ENCODE measurements at places on chromosomes 7 and 10.

DNA sequence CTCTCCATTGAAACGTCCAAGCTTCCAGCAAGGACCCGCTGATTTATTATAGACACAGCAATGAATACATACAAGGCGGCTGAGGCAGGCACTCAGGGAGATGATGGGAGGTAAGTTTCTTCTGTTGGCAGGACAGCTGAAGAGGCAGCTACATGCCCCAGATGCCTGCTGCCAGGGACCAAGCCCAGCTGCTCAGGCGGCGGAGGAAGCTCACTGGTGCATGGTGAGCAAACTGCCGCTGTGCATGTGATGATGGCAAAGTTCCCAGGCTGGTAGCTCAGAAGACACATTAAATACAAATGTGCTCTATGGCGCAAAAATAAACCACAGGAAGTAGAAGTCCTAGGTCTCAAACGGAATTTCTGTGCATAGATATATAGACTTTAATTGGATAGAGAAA is 2.3 kb downstream of the DNTT start:
- DNase-seq: no peak

DNA sequence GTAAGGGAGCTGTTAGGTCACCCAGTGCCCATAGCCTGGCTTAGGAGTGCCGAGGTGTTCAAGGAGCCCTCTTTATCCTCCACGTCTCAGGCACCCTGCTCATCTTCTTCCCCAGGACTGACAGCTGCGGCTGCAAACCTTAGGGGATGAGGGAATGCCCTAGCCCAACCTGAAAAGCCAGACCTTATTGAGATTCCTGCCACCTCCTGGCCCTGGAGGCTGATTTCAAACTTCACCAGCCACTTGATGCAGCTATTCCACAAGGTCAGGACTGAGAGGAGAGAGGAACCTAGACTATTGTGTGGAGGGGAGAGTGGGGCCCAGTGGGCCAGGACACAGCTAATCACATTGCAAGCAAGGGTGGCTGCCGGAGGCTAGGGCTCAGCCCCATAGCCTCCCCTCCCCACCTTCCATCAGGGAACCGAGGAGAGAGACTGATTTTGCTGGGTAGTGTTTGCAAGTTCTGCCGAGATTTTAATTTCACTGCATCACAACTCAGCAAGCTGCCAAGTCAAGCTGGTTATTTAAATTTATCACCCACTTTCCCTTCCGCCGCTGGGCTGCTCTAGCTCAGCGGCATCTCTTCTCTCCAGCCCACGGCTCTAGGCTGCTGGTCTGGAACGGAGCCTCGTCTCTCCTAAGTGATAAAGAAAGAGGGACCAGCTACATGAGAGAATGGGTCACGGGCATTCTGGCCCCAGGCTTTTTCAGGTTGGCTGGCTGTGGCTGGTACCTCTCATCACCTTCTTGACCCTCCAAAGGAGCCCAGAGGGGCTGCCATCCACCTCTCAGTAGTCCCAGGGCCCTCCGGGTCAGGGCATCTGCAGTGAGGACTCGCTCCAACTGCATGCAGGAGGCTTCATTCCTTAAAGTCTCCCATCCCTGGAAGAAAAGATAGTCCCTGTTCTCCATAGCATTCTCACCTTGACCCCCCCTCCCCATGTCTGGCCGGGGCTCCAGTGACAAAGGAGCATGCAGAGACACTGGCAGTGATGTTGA is 66.7 kb downstream of the PAX2 start:
- DNase-seq: no peak

- DNase-seq: no peak
These were observed 10.4 kb downstream of the NXPH1 start for GRCh38 chr7:8443576-8444467.

GRCh38 chr7:111229181-111229740 is 138.3 kb downstream of the LRRN3 start:
- DNase-seq: no peak

DNA sequence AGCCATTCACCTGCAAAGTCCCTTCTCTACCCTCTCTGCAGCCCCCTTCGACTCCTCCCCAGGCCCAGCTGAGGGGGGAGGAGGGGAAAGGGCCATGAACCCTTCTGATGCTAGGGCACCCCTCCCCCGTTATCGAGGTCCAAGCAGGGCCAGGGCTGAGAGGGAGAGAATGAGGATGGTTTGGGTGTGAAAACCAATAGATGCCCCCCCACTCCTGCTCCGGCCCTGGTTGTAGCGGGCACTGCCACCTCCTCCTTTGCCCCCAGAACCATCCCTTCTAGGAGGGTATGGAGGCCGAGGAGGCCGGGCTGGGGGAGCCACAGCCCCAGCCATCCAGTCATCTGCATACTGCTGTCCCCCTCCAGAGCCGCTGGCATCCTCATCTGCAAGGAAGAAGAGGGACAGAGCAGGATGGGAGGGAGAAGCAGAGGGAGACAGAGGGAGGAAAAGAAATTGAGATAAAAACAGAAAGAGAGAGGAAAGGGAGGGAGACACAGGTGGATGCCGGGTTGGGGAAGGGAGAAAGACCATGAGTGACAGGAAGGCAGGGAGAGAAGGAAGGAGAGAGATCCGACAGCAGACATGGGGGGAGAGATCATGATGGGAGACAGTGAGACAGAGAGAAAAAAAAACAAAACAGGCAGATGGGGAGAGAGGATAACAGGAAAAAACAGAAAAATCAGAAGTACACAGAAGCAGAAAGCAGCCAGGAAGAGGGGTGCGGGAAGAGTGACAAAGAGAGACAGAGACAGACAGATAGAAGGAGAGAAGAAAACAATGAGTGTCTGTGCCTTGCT is 1.9 kb upstream of the GAL3ST4 start:
- no peak for DNase-seq

DNA sequence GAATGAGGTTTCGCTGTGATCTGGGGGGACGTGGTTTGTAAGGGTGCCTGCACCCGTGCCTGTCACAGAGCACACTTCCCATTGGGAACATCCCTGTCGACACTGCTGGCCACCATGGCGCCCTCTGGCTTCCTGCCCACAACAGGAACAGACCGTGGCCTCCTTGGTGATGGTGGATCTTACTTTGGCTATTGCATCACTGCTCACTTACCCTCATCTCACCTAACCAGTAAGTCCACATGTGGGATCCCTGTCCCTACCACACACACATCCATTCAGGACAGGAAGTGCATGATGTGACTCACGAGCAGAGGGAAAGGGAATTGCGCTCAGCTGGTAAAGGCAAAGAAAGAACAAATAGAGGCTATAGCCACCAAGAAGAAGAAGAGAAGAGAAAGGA is 26.2 kb upstream of the SEC61G start:
- DNase-seq: no peak

DNA sequence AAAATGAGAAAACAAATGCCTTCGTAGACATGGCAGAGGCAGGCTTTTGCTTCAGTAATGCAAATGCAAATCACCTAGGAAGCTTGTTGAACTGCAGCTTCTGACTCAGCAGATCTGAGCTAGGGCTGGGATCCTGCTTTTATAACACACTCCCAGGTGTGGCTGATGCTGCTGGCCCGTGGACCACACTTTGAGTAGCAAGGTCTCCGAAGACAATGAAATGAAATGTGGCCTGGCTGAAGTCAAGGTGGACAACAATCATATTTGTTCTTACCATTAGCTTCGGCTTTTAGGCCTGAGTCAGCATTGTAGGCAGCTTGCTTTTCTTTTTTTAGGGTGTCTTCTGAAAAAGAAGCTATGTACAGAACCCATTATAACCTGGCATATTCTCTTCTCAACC is 26.3 kb downstream of the COL17A1 start:
- no peak for DNase-seq

DNA sequence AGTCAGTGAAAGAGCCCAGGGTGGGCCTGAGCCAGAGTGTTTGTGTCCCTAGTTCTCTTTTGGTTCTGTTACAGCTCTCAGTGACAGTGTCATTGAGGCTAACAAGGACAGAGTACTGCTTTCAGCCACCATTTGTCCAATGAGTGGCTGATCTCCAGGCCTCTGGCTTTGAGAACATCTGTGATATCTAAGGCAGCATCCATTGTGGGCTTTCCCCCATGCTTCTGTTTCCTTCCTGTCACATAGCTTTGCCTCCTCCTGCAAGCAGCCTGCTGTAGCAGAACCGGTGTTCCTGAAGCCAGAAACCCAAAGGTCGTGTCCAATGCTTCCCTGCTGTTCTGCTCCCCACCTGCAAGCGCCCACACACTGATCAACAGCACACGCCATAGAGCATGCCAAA is 68.4 kb downstream of the IKZF1 start:
- DNase-seq: no peak

GRCh38 chr10:104049504-104050250 is 36.0 kb downstream of the COL17A1 start:
- peak; percentile 76 for DNase-seq

DNA sequence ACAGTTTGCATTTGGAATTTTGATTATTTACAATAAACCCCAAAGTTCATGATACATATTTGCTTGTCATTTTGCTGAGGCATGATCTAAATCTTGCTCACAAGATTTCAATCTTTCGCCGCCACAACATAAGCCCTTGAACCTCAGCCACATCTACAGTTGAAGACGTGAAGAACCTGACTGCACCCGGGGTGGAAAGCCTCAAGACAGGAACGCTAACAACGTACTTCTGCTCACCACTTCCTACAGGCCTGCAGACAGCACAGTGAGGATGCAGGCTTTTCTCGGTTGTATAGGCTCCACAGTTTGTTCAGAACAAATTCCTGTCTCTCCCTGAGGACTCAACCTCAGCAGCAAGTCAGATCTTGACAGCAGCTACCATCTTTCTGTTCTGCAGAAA is 393.8 kb upstream of the PRKCQ start:
- DNase-seq: no peak

DNA sequence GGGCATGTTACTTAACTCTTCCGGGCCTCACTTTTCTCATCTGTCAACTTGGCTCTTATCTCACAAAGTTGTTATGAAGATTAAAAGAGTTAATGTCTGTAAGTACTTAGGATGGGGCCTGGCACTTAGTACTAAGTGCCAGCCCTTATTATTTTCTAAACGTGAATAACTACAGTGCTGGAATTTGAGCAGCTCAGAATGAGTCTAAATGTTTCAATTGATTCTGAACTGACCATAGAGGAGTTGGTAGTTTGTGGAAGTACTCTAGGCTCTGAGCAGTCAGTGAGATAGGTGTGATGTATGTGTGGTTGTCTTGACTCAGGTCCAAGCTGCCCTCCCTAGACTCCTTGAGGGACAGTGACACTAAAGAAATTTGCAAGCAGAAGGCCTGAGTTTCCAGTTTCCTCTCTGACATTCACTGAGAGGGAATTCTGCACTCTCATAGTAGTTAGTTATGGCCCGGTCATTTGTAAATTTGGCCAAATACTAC is 18.5 kb upstream of the JAZF1 start:
- no peak for DNase-seq

DNA sequence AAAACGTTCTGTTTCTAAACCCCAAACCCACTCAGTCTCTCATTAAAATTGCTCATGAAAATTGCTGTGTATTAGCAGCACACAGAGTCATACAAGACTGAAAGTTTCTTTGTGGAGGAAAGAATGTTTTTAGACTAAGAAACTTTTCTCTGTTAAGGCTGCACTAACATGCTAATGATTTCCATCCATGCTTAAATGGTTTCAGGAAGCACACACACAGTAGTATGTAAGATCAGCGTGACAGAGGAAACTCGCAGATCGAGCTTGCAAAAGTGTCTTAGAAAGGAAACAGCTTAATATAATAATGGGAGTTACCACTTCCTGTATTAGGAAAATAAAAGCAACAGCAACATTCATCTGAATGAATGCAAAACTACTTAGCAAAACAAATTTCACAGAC is 112.7 kb downstream of the ICA1 start:
- DNase-seq: peak; percentile 63

DNA sequence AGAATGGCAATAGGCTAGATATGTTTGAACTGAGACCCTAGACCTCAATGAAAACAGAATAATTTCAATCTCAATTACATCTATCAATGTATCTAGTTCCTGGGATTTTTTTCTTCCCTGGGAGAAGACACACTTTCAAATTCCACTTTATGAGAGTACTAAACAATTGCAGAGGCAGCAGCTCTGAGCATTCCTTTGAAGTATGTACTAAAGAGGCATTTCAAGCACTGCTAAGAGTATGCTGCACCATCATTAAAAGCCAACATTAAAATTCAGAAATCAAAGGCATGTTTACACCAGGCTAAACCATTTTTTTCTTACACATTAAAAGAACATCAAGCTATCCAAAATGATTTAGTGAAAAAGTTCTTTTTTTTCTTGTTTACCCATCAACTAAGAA is 297.9 kb upstream of the CACNA2D1 start:
- no peak for DNase-seq

- DNase-seq: peak; percentile 91
These were observed 72.4 kb downstream of the ABCC2 start for GRCh38 chr10:99854860-99855259.

DNA sequence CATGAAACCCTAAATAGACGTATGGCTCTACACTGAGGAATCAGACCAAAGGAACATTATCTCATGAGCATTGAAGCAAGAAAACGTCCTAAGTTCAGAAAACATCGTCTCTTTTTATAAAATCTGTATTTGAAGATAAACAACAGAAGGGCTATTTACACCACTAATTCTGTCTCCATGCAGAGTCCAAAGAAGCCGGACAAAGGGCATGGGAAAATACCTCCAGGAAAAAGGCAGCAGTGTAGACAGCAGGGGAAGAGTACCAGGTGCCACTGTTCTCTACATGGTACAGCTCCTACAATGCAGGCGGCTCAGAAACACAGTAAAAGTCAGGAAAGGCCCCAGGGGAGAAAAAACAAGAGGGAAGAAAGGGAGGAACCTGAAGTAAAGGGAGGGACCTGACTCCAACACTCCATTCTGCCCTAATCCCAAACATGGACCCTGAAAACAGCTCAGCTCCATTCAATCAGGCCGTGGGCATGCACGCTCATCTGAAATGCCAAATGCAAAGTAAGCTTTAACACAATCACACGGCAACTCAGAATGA is 17.5 kb downstream of the FAM171A1 start:
- DNase-seq: no peak

GRCh38 chr10:131977323-131978096 is 4.2 kb downstream of the BNIP3 start:
- DNase-seq: no peak

- DNase-seq: no peak
These were observed 14.8 kb downstream of the COBL start for GRCh38 chr7:51301806-51302205.

- DNase-seq: no peak
These were observed 1469.5 kb upstream of the CELF2 start for GRCh38 chr10:9547936-9548904.

DNA sequence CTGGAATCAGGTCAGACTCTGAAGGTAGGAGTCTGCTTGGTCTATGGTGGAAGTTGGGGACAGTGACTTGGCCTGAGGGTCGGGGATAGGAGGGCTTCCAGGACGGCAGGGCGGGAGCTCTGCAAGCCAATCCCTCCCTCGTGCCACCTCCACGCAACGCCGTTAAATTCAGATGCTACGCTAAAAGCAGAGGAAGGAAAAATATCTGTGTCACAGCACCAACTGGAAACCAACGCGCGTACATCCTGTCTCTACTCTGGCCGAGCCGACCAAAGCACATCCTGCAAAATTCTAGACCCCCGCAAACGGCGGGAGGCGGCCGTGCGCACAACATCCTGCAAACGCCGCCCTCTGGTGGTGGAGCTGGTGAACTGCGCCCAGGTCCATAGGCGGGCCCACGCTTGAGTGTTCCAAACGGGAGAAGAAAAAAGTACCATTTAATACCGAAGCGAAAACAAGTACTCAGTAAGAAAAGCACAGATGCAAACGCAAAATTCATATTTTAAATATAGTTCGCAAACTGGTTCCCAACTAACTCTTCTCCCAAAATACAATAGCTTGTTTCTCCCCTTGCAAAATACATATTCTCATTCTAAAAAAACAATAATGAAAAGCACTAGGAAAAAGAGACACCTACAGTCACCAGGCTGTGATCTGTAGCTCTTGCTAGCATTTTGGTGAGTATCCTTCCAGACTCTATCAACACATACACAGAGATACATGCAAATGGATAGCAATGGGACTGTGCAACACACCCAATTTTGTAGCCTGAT is 45.7 kb upstream of the HSPA12A start:
- DNase-seq: peak; percentile 62
